ENCODE measurements at places on chromosomes 1 and 21.

DNA sequence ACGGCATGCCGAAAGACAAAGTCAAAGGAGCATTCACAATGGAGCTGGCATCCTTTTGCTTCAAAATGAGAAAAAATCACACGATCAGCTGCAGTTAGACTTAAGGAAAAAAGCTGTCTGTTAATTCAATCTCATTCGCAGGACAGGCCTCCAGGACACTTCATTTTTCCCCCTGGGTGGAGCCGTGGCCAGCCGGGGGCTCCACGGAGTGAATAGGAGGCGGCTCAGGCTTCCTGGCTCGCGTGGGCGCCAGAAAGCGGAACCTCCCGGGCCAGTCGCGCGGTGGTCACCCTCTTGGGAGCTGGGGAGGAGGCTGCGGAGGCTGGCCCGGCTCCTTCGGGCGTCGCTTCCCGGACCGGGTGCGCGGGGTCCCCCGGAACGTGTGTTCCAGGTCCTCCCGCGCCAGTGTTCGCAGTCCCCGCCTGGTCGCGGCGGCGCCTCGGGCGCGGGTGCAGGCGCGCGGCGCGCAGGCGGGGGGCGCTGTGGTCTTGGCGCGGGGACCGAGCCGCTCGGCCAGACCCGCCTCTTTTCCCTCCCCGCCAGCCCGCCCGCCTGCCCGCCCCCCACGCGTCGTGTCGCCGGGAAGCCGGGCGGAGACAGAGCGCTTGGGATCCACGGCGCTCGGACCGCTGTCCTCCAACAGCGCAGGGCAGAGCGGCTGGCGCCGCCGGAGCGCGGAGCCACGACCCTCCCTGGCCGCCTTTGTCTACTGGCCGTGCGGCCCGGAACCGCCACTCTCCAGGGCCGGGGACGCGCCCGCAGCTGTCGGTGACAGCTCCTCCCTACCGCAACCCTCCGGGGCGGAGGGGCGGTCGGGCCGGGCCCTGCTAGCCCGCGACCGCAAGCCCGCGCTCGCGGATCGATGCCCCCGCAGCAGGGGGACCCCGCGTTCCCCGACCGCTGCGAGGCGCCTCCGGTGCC is at the start of gene RHOU:
Gene RHOU, plus strand, starts transcription at position 599 of the 921 bp plus-strand sequence. Its CDS starts 264 bp downstream, at position 863.
- DNase-seq = peak; percentile 50

- no peak for DNase-seq
Measured at GRCh38 chr1:47226121-47226838, 5.7 kb downstream of the TAL1 start.

DNA sequence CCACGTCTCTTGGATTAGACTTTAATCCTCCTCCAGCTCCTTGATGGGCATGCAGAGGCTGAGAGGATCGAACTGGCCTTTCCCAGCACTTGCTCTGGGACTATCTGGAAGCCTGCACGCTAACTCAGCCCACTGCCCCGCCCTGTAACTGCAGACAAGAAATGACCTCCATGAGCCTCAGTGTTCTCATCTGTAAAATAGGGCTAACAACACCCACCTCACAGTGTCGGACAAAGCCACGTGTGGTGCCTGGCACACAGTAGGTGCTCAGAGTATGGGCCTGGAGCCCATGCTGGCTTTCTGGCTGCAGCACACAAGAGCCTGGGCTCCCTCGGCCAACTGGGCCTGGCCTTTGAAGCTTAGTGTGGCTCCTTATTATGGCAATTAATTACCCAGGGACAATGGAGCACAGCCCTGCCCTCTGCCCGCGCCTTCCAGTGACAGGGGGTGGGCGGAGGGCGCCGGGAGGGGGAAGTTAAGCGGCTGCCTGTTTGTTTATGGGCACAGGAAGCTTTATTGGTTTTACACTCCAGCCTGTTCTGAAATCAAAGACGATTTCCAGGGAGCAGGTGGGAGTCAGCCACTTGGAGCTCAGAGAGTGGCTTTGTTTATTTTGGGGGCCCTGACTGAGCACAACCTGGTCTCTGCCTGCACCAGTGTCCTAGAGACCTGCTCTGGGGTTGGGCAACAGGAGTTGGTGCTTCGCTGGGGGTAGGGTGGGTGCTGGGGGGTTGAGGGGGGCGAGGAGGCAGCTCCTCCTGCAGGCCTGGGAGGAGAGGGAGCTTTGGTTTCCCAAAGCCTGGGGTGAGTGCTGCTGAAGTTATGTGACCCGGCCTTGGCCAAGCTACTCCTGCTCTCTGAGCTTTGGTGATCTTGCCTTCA is 31.0 kb downstream of the PAX7 start:
- no peak for DNase-seq

- DNase-seq = no peak
Measured at GRCh38 chr1:235138821-235139220, 10.2 kb upstream of the TOMM20 start.

DNA sequence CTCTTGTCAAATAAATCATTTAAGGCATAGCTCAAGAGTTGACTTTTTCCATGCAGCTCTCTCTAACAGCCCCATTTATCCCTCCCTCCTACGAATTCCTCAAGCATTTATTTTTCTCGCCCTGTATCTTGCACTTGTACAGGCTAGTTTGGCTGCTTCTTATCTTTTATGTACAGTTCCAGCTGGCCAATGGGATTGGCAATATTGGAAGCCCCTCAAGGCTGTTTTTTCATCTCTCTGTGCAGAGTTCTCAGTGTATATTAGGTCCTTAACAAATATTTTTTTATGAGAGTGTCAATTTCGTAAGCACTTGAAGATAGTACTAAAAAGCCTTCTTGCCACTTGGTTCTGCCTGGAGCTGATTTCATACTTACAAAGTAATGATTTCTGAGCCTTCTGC is 356.0 kb downstream of the ST6GALNAC3 start:
- DNase-seq = no peak

GRCh38 chr1:69081668-69082067 is 486.1 kb upstream of the LRRC7 start:
- DNase-seq = no peak

GRCh38 chr1:111129376-111129775 is 10.5 kb downstream of the DRAM2 start:
- DNase-seq = no peak

DNA sequence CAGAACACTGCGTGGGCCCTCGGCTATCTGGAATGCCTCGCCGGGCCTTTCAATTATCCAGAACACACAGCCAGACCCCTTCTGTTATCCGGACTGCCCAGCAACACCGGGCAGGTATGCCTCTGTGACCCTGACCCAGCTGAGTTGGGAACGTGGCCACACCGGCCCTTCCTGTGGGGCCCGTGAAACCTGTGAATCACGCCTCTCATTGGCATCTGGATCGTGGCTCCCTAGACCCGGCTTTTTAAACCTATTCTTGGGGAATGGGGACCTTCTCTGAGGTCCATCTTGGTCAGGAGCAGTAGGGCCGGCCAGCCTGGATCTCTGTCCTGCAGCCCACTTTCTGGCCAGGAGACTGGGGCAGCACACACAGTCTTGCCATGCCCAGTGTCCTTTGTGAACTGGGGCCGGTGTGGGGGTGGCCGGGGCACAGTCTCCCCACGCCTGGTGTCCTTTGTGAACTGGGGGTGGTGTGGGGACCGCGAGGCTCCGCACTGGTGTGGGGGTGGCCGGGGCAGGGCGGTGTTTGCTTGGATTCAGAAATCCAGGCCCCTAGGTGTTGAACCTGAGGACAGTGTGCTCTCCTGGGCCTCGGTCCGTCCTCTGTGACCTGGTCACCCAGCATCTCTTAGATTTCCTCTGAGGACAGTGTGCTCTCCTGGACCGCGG is 11.1 kb downstream of the COL18A1 start:
- DNase-seq = no peak

DNA sequence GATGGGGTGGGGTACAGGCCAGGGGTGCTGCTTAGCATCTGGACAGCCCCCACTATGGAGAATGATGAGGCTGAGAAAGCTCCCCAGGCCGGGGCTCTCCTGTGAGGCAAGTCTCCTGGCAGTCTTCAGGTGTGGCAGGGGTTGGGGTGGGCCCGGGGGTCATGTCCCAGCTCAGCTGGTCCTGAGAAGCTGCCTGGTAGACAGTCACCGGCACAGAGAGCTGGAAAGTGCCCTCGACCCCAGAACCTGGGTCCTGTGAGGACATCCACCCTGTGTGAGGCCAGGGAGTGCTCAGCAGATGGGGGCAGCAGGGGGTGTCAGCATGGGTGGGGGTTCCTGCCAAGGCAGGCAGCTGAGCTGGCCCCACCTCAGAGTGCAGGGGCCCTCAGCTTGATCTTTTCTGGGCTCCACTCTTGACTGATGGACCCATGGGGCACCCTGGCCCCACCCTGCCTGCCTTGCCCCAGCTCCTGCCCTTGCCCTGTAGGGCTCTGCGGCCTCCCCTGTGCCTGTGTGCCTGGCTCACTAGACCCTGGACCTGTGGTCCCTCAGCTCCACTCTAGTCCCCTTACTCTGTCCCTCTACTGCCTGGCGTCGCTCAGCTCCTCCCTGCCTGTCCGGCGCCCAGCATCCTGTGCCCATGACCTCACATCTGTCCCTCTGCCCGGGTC is 5.8 kb downstream of the IBA57 start:
- DNase-seq = no peak

DNA sequence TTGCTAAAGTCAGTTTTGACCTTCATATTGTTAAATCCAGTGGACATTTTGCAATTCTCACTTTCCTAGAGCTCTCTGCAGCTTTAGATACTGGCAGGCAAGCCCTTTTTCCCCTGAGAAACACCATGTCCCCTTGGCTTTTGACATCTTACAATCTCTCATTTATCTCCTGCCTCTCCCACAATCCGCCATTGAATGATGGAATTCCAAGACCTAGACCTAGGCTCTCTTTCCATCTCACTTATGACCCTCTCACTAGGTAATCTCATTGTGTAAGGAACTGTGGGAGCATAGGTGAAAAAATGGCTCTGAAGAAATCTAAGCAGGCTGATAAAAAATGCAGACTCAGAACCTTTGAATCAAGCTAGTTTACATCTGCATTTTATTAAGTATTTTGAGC is 2.0 kb downstream of the KYAT3 start:
- no peak for DNase-seq

DNA sequence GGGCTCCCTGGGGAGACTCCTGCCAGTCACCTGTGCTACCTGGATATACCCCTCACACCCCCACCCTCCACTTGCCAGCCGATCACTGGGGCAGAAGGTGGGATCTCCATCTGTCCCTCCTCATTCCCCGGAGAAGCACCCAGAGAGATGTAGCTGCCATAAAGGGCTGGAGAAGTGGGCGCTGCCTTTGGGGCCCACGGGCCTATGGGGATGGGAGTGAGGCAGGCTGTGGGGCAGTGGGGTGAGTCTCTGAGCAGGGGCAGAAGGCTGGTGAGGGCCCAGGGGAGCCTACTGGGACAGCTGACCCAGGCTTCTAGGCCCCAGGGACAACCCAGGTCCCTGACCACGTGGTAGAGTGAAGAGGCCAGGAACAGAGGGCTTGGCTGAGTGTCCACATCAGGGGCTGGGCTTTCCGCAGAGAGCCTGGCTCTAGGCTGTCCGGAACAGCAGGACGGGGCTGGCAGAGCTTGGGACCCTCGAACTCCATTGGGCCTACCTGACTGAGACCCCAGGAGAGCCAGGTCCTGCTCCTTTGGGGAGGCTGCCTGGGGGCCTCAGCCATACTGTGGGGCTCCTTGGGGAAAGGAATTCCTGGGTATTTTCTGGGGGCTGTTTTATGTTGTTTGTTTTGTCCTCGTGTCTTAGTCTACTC is 205.9 kb upstream of the VAMP3 start:
- DNase-seq = no peak

GRCh38 chr1:193537266-193538002 is 351.0 kb upstream of the B3GALT2 start:
- DNase-seq = no peak

GRCh38 chr1:53810497-53810896 is 27.6 kb downstream of the NDC1 start:
- DNase-seq = no peak

- no peak for DNase-seq
Measured at GRCh38 chr1:47529520-47530098, 91.8 kb downstream of the FOXD2 start.

DNA sequence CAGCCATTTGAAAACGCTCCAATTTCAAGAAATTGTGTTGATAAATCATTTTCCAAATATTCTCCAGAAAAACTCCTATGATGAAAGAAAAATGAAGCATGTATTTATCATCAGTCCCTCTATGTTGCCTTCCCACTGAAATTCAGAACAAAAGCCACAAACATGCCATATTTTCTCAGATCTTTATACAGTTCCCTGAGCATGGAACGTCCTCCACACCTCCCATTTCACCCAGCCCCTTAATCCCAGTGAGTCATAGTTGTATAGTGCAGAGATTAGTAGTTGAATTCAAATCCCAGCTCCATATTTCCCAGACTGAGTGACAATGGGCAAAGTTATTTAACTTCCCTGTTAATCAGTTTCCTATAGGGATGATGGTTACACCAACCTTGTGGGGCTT is 20.6 kb upstream of the NPL start:
- DNase-seq = no peak

GRCh38 chr1:226989085-226989920 is 49.2 kb downstream of the COQ8A start:
- DNase-seq = no peak

- no peak for DNase-seq
Measured at GRCh38 chr1:58620259-58620658, 43.2 kb upstream of the TACSTD2 start.

DNA sequence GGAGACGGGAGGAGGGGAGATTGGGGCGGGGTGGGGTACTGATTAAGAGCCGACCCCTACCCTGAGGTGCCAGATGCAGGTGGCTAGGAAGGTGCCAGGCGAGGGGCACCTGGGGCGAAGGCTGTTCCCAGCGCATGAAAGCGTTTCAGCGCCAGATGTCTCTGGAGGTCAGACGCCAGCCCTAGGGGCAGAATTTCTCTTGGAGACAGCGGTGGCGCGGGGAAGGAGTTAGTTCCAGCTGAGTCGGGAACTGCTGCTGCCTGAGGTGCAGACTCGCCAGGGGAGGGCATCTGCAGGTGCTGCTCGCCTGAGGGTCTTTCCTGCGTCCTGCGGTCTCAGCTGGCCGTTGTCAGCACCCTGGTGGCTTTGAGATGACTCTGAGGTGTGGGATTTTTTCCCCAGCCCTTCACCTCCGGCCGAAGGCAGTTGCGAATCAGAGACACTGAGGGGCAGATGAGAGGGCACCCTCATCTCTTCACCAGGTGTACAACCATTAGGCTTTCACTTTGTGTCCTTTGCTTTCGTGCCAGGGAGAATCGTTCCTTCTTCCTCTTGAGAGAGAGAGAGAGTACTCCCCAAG is 539 bp downstream of the CGN start:
- DNase-seq = no peak

DNA sequence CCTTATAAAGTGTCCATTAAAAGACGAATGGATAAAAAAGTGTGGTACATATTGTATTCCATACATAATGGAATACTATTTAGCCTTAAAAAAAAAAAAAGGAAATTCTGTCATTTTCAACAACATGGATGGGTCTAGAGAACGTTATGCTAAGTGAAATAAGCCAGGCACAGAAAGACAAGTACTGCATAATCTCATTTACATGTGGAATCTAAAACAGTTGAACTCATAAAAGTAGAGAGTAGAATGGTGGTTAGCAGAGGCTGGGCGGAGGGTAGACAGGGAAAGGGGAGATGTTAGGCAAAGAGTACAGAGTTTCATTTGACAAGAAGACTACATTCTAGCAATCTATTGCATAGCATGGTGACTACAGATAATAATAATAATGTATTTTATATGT is 2.6 kb downstream of the CTSS start:
- no peak for DNase-seq

GRCh38 chr1:175158170-175158591 is 34.4 kb downstream of the KIAA0040 start:
- DNase-seq = no peak

Data from activated T-helper 1 cell treated with anti-CD3 and anti-CD28 coated beads, Interleukin-2, amount 50 U/mL, for 16 hours (primary cell).